ENCODE measurements at places on chromosomes 16 and 17.

DNA sequence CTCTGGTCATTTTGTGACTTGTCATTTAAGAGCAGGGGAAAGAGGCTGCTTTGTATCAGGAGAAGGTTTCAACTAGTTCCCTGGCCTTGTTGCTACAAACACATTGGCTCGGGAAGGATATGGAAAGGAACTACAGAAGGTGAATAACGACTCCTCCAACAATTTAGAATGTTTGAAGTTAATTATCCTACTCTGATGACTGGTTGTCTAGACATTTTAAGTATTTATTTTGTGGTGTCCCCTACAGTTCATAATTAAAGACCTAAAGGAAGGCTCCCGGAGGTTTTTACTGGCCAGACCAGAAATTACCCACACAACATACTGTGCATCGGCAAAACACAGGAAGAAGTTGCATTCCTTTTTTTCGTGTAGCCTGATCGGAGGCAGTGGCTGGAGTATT is 515.8 kb upstream of the SALL1 start:
- no peak for DNase-seq

DNA sequence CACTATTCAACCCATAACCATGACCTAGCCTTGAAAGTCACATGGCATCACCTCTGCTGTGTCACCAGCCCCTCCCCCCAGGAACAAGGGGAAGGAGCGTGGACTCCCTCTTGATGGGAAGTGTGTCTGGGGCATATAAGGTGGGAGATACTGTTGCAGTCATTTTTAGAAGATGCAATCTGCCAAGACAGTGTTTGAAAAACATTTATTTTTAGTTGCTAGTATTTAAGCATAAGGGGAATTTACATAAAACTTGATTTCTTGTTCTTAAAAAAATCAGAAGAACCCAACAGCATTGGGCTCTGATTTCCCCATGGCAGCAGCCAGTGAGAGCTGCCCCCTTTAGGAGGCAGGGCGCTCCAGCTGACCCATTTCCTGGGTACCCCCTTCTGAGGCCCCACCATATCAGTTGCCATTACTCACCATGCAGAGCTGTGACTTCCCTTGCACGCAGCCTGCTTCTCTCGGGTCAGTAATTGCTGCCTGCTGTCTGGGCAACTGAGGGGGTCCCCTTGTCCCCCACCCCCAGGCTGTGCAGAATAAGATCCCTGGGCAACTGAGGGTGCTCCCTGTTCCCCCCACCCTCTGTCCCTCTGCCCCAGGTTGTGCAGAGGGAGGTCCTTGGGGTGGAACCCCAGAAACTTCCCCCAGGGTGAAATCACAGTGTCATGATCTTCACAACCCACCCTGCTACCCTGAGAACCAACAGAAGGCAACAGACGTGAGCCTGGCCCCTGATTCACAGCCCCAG is 11.8 kb upstream of the CDC42EP4 start:
- no peak for DNase-seq

- no peak for DNase-seq
These were observed 5.7 kb downstream of the CALB2 start for GRCh38 chr16:71364133-71364681.

GRCh38 chr17:57806167-57806830 is 43.5 kb downstream of the MRPS23 start:
- no peak for DNase-seq

Measured in breast epithelium (tissue), 4 donors.